Activated CD4-positive, alpha-beta T cell treated with anti-CD3 and anti-CD28 coated beads, Interleukin-10, Interleukin-2, amounts not matched to agents 100 ng/mL and 50 ng/mL, durations not matched to agents 16 hours and 8 hours (primary cell): ENCODE measurements at places on chromosomes 5 and 9.

- no peak for DNase-seq
Measured at GRCh38 chr9:126833710-126834345, 26.6 kb upstream of the ZBTB34 start.

DNA sequence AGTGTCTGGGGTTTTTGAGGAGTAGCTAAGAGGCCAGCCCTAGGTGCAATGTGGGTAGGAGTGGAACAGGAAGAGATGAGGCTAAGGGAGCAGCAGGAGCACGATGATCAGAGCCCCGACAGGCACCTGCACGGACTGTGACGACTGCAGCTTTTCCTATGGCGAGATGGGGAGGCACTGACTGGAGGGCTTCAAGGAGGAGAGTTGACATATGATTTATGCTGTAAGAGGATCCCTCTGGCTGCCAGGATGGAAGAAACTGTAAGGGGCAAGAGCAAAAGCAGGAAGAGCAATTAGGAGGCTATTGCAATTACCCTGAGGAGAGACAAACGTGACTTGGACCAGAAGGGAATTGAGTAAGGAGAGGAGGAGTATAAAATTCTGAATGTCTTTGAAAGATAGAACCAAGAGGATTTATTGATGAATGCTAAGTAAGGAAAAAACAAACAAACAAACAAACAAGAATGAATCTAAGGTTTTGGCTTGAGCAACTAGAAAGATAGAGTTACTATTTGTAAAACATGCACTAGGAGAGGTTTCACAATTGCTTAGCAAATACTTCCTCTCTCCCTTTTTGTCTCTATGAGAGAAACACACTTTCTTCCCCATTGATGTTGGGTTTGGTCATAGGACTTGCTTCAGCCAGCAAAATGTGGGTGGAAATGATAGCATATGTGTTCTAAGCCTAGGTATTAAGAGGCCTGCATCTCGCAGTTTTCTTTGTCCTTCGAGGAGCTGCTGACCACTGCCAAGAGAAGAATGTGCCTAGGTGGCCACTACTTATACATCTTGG lies 32.9 kb downstream of the TRPC7 start:
- DNase-seq: no peak

DNA sequence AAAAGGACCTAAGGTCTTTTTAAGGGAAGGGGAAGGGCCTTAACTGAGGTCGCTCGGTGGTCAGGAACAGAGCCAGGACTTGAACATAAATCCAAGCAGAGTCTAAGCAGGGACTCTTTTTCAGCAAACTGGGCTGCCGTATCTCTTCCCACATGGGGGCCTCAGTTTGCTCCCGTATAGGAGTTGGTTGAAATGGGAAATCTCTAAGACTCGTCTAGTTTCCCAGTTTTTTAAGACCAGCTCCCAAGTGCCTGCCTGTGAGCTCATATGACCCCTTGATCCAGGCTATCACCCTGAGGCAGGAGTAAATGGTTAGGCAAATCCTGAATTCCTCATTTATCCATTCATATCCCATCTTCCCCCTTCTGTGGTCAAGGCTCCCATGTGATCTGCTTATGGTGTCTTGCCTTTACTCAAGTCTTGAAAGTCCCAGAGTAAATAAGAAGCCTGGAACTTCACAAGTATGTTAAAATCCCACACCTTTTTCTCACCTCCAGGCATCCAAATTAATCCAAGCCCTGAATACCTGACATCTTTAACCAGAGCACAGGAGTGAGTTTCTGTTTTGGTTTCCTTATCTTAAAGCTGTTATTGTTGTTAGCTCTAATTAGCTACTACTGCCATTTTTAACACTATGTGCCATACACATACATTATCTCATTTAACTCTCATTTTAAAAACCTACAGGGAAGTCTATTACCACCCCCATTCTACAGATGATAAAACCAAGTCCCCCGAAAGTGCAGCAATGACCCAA lies 3.0 kb downstream of the ARSI start:
- DNase-seq: no peak

GRCh38 chr5:6772886-6773285 lies 59.7 kb downstream of the TENT4A start:
- no peak for DNase-seq

GRCh38 chr5:151110992-151111391 lies 30.2 kb upstream of the TNIP1 start:
- DNase-seq: no peak

DNA sequence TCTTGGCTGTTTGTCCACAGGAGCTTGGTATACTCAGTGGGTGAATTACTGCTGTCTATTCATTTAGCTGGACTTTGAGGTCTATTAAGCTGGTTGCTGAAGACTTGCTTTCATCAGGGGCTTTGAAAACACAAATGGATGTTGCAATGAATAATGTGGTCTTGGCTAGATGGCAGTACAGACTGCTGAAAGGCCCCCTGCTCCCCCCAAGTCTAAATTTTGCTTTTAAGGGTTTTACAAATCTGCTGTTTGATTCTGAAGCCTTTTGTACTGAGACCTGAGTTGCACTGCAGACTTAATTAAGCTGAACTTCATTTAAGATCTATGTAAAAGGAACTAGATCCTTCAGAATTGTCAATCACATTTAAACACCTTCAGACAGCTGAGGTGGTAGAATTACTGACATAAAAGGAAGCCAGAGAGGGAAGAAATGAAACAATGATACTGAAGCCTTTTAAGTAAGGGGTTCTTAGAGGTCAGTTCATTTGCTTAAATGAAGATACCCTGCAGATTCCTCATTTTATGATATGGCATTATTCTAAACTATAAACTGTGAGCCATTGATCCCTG lies 37.3 kb downstream of the KCTD16 start:
- no peak for DNase-seq

DNA sequence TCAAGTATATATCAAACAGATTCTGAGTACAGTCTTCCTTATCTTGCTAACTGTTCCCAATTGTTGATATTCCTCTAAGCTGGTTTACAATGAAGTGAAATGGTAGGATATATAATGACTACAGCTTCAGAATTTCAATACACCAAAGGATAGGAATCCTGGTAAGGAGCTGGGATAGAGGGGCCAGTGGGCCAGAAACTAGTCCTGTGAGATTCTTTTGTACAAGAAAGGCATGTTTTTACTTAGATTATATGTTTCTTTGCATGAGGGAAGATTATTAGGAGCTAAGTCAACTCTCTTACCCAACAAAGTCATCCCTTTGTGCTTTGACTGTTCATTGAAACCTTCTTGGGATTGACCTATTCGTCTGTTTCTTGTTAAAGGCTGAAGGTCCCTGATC lies 435.7 kb downstream of the PLK2 start:
- DNase-seq: no peak

GRCh38 chr5:43039471-43040286 lies 440 bp downstream of the ANXA2R start:
- DNase-seq: peak; percentile 73

- no peak for DNase-seq
Measured at GRCh38 chr5:60540856-60541805, 158.8 kb downstream of the DEPDC1B start.

GRCh38 chr9:114248299-114248707 lies 74.6 kb upstream of the ORM1 start:
- DNase-seq: no peak

DNA sequence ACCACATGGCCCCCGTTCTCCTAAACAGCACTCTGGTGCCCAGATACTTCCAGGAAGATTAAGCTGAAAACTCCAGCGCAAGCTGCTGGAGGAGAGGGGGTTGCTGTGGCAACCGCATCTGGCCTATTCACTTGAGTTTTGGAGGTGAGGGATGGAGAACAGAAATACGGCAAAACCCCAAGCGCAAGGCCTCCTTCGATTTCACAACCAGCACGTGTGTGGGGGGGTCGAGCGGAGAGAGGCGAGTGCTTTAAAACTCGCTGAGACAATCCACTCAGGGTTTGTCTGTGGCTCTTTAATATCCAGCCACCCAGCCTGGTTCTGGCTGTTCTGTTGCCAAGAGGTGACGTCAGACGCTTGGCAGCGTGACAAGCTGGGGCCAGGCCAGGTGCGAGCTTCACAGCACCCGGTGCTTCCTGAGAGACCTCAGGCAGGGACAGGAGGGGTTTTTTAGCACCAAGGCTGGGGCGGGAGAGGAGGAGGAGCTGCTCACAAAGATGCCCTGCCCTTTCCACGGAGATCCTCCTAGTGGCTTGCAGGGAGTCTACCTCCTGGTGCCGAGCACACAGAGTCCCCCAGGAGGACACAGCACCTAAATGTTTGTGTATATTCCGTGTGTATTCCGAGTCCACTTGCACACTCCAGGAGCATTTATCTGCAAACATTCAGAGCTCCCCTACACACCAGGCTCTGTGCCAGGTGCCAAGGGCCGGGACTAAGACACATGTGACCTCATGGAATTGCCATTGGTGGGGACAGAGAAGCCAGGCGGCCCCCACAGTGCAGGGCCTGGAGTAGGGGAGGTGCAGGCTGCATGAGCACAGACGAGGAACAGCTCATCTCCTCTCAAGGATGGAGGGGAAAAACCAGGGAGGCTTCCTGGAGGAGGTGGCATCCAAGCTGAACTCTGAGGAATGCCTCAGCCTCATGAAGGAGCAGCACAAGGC lies 194.6 kb downstream of the OLFM1 start:
- no peak for DNase-seq

- no peak for DNase-seq
Measured at GRCh38 chr9:99287641-99288040, 65.6 kb downstream of the SEC61B start.

DNA sequence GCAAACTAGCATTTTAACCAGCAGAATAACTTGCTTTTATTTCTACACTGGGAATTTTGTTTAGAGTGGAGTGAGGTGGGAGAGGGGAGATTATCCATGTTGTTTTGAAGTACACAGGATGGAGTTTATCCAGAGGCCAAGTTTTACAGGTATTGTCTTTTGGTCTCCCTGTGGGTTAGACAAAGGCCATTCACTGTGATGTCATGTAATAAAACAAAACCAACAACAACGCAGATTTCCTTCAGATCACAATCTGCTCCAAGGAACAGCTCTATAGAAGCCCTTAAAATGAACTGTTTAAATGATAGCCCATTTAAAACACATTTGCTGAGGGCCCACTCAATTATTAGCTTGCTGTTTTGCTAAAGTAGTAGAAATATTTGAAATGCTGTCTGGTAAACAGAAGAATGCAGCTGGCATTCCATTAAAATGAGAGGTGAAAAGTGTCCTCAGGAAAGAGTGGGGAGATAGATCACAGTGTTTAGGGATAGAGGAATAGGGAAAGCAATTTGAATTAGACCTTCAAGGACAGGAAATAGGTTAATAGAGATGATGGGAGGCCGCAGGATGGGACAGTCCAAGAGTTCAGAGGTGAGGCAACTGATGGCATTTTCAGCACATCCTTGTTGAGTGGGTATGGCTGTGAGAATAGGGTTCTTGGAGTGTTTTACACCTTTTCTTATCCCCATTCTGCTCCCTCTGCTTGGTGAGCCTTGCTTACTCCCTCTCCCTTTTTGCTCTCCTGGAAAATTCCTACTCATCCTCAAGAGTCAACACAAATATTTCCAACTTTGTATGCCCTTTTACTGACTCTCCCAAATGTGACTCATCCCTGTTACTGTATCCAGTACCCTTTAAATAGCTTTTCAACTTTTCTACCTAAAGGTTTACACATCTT lies 140.1 kb upstream of the NR3C1 start:
- no peak for DNase-seq

DNA sequence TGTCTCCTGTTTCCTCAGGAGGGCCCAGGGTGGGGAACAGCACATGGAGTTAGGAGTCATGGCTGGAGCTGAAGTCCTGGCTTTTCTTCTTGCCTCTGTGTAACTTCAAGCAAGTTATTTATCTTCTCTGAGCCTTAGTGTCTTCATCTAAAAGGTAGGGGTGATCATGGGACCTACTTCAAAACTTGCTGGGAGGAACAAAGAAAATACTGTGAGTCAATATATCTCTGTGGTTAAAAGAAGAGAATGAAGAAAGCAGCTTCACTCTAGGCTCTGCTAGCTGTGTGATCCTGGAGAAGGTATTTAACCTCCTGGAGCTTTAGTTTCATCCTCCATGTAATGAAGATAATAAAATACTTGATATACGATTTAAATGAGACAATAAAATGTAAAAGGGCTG lies 26.5 kb downstream of the AFAP1L1 start:
- no peak for DNase-seq

GRCh38 chr5:90056911-90057705 lies 352.4 kb downstream of the CETN3 start:
- DNase-seq: no peak

- no peak for DNase-seq
Measured at GRCh38 chr9:18604767-18605730, 131.1 kb downstream of the ADAMTSL1 start.

DNA sequence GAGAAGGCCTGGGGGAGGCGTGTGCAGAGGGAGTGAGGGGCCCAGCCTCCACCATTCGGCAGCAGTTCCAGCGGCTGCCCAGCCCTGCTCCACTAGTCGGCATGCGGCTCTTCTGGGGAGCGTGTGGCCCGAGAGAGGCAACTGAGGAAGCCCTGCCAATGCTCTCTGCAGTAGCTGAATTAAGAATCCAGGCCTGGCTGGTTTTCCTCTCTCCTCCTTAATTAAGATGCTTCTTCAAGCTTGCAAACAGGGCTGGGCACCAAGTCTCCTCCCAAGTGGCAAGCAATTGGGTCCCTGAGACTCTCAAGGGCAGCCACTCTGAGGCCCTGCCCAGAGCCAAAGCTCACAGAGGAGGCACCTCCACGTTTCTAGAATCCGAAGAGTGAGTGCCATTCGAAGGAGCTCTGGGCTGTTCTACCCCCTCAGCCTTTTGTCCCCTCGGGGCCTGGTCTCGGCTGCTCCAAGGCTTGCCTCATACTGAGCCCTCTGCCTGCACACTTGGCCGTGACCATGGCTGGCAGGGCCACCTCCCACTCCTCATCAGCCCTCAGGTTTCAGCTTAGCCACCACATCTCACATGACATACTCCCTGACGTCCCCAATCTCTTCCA lies 75.4 kb upstream of the LRRTM2 start:
- no peak for DNase-seq

DNA sequence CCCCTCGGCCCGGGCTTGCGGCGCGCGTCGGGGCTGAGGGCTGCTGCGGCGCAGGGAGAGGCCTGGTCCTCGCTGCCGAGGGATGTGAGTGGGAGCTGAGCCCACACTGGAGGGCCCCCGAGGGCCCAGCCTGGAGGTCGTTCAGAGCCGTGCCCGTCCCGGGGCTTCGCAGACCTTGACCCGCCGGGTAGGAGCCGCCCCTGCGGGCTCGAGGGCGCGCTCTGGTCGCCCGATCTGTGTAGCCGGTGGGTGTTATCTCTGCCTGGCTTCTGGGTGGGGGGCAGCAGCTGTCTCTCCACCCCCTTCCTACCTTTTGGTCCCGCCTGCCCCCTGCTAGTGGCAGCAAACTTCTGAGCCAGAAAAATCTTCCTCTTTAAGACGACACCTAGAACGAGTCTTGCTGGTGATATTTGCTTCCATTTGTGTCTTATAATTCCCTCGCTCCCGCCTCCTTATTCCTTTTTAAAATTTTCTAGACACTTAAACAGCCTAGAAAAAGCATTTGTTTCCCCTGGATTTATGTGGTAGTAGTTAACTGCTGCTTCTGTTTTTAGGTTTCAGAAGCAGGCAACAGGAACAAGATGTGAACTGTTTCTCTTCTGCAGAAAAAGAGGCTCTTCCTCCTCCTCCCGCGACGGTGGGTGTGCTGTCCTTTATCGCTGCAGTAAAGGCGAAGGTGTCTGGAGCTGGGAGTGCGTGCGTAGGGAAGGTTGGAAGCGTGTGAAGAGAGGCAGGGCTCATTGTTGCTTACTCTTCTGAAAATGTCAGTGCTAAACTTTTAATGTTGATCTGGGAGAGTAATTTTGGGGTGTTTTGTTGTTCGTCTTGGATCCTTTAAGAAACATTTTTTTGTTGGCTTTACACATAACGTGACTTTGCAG lies 554 bp downstream of the JAK2 start:
- peak; percentile 64 for DNase-seq
